ENCODE measurements at places on chromosomes 2 and 18. TPM values are rescaled to one million over a fixed set of nuclear protein-coding genes. Genes with fewer than 3 reads are reported as not detected.

DNA sequence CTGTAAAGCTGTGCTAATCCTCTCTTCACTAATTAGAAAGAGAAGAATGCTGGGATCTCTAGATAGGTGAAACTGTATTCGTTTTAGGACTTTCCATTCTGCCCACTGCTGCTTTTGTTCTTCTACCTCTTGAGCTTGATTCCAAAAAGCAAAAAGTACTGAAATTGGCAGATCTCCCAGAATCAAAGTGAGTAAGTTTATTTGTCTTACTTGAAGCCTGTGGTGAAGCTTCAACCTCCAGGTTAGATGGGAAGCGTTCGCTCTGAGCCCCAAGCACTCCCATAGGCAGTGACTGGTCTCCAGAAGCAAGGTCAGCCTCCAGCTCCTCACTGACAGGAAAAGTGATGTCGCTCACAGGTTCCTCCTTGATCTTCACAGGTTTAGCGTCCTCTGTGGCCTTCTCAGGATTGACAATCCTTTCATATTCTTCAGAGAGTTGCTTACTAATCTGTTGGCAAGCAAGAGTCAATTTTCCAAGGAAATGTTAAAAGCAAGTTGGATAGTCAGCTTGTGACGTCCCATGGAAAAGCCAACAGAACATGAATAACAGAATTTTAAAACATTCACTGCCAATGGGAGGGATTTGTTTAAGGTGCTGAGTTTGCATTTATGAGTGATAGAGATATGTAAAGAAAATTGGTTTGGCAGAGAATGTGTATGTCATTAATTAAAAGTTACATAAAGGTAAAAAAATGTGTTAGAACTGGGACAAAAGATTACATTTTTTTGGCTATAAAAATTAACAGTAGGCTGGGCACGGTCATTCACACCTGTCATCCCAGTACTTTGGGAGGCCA lies 8.1 kb downstream of the SUPT7L start:
- DNase-seq: peak; percentile 78

The CHST10 gene
- total RNA-seq: 6.5 TPM

DNA sequence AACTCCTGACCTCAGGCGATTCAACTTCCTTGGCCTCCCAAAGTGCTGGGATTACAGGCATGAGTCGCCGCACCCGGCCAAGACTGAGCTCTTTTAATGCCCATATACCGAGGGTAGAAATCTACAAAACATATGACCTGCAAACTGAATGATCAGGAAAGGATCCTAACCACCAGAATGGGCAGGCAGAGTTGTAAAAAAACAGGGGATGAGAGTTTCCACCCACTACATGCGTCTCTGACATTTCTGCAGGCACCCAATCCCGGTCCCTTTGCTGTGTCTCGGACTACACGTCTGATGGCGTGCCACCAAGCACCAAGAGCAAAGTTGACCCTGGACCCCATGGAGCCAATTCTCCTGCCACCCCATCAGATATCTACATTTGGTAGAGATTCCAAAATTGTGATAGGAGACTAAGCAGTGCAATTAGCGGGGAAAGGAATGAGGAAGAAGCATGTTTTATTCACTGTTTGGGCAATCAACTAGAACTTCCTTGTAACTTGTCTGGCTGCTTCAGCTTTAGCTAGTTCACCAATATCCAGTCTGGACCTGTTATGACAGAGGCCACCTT lies 74.1 kb downstream of the ATP8B1 start:
- DNase-seq: peak; percentile 47

DNA sequence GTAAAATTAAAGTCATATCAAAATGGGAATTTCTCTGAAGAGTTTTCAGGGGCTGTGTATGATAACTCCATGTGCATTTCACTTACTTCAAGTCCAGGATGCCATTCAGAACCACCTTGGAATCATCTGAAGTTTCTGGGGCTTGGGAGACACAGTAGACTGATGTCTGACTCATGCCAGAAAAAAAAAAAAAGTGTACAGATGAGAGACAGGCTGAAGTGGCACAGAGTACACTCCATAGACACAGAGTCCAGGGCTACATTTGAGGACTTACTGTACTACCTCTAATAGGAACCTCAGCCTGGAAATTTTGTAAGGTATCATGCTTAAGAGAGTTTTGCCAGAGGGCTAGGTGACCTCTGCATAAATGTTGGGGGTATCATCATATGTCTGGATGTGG lies 92.0 kb downstream of the SS18 start:
- DNase-seq: no peak

The CFAP221 gene
- not detected for total RNA-seq

- no peak for DNase-seq
These were observed 758.4 kb upstream of the GCFC2 start for GRCh38 chr2:76469066-76469465.

GRCh38 chr2:98771264-98771663 lies 40.3 kb upstream of the MGAT4A start:
- DNase-seq: no peak

The ALPP gene
- not detected for total RNA-seq

DNA sequence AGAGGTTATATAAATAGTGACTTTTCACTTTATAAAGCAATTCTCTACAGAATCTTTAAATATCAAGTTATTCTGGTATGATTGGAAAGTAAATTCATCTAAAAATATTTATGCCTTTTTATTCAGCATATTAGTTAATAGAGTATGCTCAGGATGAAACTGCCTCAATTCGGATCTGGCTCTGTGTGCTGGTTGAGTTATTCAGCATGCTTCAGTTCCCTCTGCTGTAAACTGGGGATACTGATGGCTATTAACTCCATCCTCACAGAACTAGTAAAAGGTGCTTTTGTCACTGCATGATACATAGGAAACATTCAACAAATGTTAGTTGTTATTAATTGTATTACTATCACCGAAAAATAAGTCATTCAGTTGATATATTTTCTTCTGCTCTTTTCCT lies 250.3 kb downstream of the NRXN1 start:
- no peak for DNase-seq

All from lung microvascular endothelial cell (primary cell).